ENCODE measurements at places on chromosomes 5 and 9.

DNA sequence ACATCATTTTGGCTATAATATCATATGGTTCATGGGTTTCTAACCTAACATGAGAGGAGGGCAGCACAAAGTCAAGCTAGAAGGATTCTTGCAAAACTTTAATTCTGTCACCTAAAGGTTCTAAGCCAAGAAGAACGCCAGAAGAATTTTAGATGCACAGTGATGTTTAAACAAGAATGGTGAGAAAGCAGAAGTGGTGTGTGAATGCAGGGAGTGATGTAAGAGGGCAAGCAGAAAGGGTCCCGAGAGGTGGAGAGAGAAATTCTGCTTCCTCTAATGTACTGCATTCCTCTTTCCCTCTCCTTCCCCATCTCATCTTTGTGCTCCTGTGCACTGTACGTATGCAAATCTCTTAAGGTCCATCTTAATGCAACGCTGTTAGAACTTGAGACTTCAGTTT lies 2.1 kb upstream of the TRMO start:
- DNase-seq, result no peak

DNA sequence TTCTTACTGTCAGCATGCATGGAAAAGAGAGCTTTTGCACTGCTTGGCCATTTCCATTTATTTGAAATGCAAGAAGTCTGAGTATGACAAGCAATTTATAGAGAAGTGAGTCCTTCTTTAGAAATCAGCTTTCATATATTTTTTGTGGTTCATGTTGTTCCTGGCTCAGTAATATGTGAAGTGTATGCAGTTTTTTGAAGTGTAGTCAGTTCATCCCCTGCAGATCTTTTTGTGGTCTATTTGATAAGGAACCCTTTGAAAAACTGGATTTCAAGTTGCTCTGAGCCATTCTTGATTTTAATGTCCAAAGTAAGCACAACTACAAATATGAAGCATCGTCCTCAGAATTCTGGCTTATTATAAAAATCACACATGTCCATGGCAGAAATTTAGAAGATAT lies 294.1 kb upstream of the SMC2 start:
- no peak for DNase-seq

DNA sequence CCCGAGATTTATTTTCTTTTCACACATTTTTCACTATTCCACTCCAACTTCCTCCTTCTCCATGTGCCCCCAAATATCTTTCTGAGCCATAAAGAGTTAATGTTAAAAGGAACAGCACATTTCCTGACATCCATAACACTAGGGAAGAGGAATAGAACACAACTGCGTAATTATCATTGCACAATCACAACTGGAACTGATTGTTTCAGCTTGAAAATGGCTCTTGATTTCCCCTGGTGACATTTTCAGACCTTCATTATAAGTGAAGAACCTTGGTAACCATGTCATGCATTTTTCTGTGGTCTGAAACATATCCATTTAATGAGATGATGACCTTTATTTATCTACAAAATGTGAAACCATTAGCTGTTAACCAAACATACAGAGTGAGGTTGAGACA lies 82.4 kb downstream of the PCSK1 start:
- DNase-seq, result no peak

DNA sequence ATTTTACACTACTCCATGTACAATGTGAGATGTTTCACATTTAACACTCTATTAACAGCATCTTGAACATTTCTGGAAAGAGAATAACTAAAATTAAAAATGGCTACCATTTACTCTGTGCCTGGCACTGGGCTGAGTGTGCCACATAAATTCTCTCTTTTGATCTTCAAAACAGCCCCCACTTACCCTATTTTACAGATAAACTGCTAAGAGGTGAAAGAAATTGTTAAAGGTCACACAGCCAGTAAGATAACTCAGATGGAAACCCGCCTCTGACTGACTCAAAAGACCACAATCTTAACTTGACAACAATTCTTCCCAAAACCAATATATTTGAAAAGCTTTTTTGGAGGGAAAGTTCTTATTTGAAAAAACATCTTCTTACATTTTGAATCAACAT lies 97.3 kb downstream of the MAPKAP1 start:
- no peak for DNase-seq

- no peak for DNase-seq
These were observed 35.7 kb upstream of the GABRP start for GRCh38 chr5:170747851-170748250.

DNA sequence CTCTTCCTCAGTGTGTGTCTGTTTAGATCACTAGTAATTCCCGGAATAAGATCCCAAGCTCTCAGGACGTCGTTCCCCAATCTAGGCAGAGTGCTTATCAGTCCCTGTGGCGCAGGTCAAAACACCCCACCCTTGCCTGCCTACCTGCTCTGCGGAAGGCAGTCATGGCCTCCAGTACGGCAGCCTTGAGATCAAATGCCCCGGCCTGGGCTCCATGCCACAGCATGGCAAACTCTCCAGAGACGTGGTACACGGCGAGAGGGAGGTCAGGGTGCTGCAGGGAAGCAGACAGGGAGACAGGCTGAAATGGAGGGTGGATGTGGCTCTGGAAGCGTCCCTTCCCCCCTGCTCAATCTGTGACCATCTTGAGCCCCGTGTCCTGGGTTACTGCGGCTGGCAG lies 12.0 kb upstream of the HDHD3 start:
- DNase-seq, result no peak

DNA sequence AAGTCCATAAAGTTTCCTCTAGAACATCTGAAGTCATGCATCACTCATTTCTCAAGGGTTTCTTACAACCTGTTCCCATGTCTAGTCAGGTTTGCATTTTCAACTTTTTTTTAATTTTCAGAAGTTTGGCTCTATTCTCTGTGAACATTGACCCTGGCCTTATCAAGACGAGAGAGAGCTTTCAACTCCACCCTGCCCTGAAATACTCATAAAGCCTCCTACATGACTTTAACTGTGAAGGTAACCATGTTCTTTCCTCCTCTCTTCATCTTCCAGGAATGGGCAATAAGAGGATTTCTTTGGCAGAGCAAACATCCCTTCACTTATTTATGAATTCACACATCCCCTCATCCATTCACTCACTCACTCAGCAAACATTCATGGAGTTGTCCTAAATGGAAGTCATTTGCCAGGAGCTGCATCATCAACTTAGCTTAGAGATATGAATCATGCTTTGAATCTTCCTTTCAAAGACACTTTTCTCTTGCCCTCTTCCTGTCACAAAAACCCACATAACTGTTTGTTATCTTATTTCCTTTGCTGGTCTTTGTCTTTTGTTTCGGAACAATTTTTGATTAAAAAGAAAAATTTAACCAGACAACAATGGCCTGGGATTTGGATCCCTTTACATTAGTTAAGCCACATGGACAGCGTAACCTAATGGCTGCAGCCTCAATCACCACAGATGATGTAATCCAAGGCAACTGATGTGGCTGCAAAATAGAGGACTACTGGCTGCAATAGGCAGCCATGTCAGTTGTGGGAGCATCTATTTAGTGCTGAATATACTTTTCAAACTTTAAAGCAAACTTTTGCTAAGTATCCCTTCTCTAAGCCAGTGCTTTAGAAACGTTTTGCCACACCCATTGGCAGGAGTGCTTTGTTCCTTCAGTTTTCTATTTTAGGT lies 43.0 kb upstream of the GNAQ start:
- no peak for DNase-seq

GRCh38 chr9:33645706-33646105 lies 121.7 kb downstream of the ANKRD18B start:
- DNase-seq, result no peak

- no peak for DNase-seq
These were observed 175.6 kb downstream of the SEMA5A start for GRCh38 chr5:9370256-9370655.

GRCh38 chr9:130960522-130961378 lies 21.7 kb upstream of the FIBCD1 start:
- DNase-seq, result no peak

- DNase-seq, result no peak
These were observed 2.3 kb upstream of the POMT1 start for GRCh38 chr9:131500377-131500776.
